ENCODE measurements at places on chromosomes 6 and 20.

- DNase-seq = no peak
These were observed 163.5 kb downstream of the KIF6 start for GRCh38 chr6:39561536-39562266.

DNA sequence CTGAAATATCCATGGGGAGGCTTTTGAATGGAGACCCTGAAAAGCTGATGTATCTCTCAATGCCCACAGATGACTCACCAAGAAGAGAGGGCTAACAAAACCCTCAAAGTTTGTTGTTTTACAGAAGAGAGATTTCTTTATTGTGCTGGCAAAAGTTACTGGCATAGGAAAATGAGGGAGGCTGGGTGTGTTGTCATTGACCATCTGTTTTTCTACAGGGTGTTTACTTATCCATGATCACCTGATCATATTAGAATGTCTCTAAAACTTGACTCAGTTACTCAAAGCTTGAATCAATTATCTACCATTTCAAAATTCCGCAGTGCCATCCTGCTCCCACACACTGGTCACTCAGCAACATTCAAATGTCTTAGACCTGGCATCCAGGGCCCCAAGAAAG lies 9.8 kb downstream of the NCOA6 start:
- no peak for DNase-seq

- DNase-seq = no peak
These were observed 97.7 kb downstream of the SLC16A10 start for GRCh38 chr6:111184827-111185532.

- DNase-seq = no peak
These were observed 20.2 kb upstream of the TNFAIP3 start for GRCh38 chr6:137846772-137847313.

DNA sequence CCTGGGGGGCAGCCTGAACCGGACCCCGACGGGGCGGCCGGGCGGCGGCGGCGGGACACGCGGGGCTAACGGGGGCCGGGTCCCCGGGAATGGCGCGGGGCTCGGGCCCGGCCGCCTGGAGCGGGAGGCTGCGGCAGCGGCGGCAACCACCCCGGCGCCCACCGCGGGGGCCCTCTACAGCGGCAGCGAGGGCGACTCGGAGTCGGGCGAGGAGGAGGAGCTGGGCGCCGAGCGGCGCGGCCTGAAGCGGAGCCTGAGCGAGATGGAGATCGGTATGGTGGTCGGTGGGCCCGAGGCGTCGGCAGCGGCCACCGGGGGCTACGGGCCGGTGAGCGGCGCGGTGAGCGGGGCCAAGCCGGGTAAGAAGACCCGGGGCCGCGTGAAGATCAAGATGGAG lies 636 bp downstream of the SRF start:
- no peak for DNase-seq

GRCh38 chr6:71091167-71091566 lies 134.3 kb upstream of the B3GAT2 start:
- no peak for DNase-seq

GRCh38 chr20:36301359-36302119 lies 4.6 kb upstream of the DLGAP4 start:
- DNase-seq = no peak

- DNase-seq = no peak
These were observed 582.4 kb downstream of the PHF3 start for GRCh38 chr6:64217721-64218620.

DNA sequence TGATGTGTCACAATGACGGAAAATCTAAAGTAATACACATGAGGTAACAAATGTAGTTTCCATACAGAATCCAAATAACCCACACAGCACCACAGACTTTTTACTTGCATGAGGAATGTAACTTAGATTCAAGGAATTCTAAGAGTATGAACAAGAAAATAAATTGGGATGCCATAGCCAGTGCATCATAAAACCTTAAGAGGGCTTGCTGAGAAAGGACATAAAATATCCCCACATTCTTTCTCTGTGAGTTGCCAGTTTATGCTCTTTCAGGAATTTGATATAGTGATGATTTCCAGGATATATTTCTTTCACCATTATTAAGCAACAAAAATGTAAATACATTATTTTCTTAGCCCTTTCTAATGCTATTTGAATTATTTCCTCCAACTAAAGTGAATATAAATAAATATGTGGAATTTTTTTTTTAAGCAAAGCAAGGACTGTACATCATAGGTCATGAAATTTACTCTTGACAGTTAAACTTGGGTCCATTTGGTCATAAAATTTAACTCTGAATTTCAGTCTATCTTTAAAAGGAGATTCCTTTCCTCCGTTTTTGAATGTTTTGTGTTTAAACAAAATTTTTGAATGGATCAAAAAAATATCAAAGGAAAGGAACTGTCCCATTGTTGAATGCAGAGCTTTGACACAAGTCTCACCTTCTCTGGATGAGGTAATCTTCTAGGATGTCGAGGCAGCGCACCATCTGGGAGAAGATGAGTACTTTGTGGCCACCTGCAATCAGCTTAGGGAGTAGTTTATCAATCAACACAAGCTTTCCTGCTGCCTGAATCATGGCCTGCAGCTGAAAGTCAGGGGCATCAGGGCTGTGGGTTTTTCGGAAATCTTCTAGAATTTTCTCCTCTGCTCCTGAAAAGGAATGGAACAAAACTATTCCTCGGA lies 116.3 kb upstream of the EMILIN3 start:
- no peak for DNase-seq

DNA sequence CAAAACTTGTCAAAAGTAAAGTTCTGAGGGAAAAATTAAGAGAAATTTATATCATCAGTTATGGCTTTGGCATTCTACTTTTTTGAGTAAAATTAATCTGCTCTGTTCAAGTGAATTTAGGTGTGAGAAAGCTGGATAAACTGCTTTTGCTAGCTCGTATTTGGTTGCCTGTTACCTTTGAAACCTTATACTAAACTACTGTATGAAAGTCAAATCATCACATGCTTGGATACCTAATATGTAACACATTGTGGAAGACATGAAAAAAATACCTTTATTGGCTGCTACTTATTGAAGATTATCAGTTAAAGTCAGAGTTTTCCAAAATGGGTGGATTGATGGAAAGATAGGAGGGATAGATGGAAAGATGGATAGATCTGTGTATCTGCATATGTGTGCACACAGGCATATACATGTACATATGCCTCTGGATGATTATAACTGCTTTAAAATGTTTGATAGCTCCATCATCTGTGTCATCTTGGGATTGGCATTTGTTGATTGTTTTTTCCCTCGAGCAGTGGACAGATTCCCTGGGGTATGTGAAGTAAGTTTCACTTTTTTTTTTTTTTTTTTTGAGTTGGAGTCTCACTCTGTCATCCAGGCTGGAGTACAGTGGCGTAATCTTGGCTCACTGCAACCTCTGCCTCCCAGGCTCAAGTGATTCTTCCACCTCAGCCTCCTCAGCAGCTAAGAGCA lies 24.3 kb downstream of the SCAF8 start:
- DNase-seq = no peak

DNA sequence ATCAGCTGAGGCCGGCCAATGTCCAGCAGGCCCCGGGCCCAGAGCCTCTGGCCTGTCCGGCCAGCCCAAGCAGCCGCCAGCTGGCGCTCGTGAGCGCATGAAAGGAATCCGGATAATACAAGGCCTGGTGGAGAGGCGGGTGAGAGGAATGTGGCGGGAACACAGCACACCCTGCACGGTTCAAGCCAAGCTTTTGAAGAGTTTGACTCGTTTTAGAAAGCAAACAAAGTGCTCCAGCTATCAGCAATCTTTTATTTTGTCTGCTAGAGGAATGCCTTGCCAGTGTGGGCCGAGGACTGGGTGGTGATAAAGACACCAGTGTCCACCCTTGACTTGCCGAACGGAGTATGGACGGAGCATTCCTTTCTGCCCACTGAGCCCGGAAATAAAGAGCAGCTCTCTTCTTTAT lies 9.3 kb upstream of the NEDD9 start:
- no peak for DNase-seq

- DNase-seq = no peak
These were observed 246.7 kb downstream of the SOD2 start for GRCh38 chr6:159446340-159446739.

- DNase-seq = no peak
These were observed 61.4 kb downstream of the WDR27 start for GRCh38 chr6:169640351-169640852.

DNA sequence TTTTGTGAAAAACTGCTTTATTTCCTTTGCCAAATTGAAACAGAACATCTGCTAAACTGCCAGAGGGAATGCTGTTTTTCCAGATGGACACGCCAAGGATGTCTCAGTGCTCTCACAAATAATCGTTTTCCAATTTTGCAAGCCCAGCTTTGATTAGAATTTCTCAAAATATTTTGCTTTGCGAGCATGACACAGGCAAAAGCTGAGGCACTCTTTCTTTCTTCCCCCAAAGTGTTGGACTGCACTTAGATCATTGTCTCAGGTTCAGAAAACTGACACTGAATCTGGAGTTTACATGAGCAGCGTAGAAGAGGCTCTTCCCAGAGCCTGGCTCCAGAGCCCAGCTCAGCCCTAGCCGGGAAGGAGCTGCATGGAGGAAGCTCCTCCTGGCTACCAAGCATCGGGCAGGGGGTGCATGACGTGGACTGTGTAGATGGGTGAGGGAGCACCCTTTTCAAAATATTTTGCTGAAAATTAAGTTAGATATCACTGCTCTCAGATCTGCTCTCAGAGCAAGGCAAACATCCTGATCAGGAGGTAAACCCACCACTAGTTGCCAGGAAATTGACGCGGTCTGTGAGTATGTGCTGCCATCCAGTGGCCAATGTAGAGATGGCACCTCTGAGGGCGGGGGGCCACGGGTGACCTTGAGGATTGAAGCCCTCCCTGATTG lies 107.5 kb downstream of the SLC22A3 start:
- DNase-seq = no peak

GRCh38 chr6:7897461-7898192 lies 13.0 kb downstream of the TXNDC5 start:
- DNase-seq = no peak

DNA sequence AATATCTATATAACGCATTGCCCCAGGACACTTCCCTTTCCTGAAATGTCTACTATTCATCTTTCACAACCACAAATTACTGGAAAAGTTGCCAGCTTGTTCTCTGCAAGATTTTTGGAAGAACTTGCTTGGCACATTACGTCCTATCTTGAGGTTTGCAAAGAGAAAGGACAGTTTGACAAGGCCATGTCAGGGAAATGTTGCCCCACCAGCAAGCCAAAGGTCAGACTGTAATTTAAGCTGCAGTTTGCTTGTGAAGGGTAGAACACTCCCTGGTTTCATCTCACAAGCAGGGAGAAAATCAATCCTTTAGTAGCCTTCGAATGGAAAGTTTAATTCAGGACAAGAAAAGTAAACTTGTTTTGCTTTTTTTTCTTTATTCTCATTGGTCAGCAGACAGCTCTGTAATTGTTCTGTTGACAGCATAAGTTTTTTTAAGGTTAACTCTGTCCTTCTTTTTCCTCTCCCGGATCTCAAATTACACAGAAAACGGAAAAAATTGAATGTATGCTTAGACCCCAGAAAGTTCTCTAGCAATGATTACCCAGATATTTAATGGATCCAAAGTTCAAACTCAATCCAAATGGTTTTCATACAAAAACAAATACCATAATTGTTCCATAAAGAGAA lies 541.8 kb upstream of the NRSN1 start:
- no peak for DNase-seq

DNA sequence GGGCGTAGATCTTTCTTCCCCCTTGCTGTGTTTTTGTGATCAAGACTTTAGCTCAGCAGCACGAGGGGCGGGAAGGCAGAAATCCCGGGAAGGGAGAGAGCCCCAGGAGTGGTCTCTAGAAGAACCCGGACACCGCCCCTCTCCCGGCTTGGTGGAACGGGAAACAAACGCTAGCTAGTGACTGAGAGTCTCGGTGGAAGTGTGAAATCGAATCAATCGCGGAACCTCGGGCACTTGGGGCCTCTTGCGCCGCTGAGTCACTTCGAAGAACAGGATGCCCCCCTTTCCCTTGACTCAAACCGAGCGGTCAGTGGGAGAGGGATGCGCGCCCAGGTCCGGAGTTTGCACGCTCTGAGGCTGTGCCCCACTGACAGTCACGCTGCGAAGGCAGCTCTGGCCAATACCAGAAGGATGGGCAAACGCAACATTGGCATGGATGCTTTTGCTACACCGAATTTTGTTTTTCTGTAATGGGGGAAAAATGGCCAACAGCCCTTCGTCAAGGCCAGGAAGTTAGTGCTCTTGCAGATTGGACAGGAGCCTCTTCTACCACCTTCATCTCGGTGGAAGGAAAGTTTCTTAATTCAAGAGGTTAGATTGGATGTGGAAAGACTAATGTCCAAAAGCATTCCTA lies 1.6 kb upstream of the OLIG3 start:
- DNase-seq = no peak

GRCh38 chr6:22878324-22878701 lies 308.9 kb downstream of the HDGFL1 start:
- DNase-seq = no peak

DNA sequence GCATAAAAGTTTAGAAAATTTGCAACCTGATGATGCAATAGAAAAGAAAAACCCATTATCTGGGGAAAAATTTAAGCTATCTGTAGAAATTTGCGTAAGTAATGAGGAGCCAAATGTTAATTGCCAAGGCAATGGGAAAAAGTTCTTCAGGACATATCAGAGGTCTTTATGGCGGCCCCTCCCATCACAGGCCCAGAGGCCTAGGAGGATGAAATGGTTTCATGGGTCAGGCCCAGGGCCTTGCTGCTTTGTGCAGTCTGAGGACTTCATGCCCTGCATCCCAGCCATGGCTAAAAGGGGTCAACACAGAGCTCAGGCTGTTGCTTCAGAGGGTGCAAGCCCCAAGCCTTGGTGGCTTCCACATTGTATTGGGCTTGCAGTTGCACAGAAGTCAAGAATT lies 582.8 kb downstream of the COL12A1 start:
- no peak for DNase-seq

- DNase-seq = no peak
These were observed 145.8 kb downstream of the PREX1 start for GRCh38 chr20:48681873-48682426.

- no peak for DNase-seq
These were observed 111.0 kb downstream of the NOL4L start for GRCh38 chr20:32474009-32474716.

DNA sequence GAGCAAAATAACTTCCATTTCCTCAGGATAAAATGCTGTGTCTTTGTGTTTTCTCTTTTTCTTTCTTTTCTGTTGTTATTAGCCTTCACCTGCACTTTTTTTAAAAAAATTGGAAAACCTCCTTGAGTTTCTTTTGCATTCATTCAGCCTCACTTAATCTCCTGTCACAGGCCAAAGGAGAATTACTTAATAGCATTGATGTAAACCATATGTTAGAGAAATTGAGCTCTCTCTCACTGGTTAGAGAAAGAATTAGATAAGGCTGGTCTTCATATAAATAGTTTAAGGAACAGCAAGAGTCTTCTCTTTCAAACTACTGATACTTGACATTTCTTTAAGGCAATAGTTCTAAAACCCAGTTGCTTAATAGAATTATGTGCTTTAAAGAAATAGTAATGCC lies 564.2 kb downstream of the TFAP2B start:
- DNase-seq = no peak

DNA sequence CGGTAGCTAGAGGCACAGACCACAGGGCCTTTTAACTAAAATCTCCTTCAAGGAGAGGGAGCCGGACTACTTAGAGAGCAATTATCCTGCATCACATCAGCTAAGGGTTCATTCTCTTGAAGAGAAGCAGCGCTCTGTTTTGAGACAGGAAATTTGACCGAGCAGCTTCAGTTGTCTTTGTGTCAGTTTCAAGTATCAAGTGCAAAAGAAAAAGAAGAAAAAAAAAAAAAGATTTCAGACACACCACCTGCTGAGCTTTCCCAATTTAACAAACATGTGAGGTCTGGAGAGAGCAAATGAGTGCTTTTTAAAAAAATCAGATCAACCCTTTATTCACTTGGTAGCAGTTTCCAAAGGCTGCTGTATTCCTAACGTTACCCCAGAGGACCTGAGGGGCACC lies 273.5 kb upstream of the POU3F2 start:
- DNase-seq = peak; percentile 35

Measured in NCI-H2227 treated with DMSO at 0.1 percent for 48 hours (cell line).